Osteocyte (in vitro differentiated cells): ENCODE measurements at places on chromosomes 3 and 15. TPM values are rescaled to one million over a fixed set of nuclear protein-coding genes. Genes with fewer than 3 reads are reported as not detected.

DNA sequence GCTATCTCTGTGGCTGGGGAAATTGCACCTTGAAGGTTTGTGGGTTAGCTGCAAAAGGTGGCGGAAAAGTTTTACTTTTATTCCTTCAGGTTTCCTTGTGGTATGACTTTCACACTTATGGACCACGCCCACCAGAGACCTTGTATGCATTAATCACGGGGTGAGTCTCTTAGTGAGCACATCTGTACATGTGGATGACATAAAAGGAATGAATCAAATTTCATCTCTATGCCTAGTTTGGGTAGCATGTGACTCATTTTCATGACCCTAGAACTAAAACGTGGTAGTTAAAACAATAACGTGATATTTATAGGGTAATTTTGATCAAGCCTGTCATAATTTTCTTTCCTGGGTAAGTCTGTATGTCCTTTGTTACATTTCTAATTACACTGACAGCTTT, 141.7 kb downstream of the PDCD6IP start:
- no peak for DNase-seq
- no peak overlapping the region for H3K4me3 ChIP-seq
- H3K4me1 ChIP-seq: peaks cover 10% of the 10 kb centered on the region
- H3K27ac ChIP-seq: no peak overlapping the region

DNA sequence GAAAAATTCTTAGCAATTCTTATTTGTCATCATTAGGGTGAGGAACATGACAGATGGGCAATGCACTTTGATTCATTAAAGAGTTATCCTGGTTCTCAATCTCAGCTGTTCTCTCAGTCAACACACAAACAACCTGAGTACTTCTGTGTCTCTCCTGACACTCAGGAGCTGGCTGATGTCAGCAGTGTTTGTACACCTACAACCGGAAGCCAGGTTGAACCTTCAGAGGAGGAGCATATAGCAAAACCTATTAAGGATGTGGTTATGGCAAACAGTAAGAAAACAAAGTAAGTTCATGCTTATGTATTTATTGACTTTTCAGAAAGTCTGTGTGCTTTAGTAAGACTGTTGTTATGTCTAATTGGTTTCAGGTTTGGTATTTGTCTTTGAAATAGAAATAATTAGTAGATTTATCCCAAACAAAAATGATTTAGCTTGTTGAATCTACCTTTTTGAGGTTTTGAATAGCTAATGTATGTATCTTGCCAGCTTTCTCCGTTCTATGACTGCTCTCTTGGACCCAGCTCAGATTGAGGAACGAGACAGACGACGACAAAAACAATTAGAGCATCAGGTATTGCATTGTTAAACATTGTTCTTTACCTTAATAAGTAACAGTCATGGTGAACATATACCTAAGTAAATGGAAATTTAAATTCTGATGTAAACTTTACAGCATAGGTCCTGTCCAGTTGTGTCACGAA, 36.6 kb downstream of the CCDC66 start:
- DNase-seq: no peak
- H3K36me3 ChIP-seq: peaks cover 23% of the 10 kb centered on the region
- H3K27me3 ChIP-seq: no peaks in the 10 kb centered on the region
- H3K27ac ChIP-seq: no peak overlapping the region

DNA sequence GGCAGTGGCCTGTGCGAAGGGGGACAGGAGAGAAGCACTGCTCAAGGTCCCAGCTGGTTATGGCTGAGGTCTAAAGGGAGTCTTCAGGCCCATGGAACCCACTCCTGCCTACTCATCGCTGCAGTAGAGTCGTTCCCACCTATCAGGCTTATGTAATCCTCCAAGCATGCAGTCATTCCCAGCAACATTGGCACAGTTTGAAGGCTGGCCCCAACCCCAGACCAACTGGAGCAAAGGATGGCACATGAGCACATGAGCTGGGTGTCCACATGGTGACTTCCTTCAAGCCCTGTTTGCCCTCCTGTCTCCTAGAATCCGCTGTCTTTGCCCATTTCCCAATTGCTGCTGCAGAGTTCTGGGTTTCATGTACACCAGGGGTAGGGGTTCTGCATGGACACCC, 60.5 kb upstream of the FGD5 start:
- H3K27me3 ChIP-seq: peaks cover 3% of the 10 kb centered on the region
- H3K36me3 ChIP-seq: no peaks in the 10 kb centered on the region
- H3K4me1 ChIP-seq: no peaks in the 10 kb centered on the region
- no peak overlapping the region for H3K4me3 ChIP-seq
- DNase-seq: no peak
- H3K27ac ChIP-seq: no peak overlapping the region

- H3K4me3 ChIP-seq: no peak overlapping the region
- H3K4me1 ChIP-seq: peaks cover under 1% of the 10 kb centered on the region
- H3K27ac ChIP-seq: no peak overlapping the region
- peaks cover 2% of the 10 kb centered on the region for H3K27me3 ChIP-seq
Observed at GRCh38 chr3:143286392-143287010, 166.9 kb downstream of the CHST2 start.

COLQ gene
- 2.6 and 3.1 TPM in 2 replicates for total RNA-seq

CHL1 gene
- total RNA-seq: not detected in 2 replicates

SLC12A1 gene
- total RNA-seq: not detected in 2 replicates

TF gene
- total RNA-seq: 1.9 and 2.0 TPM in 2 replicates

ISLR2 gene
- total RNA-seq: 6.1 TPM in 2 replicates

ACAN gene
- total RNA-seq: 11.6 and 13.2 TPM in 2 replicates

ST8SIA2 gene
- 2.1 and 3.5 TPM in 2 replicates for total RNA-seq

RARRES1 gene
- total RNA-seq: 2.4 and 2.8 TPM in 2 replicates

EIF4E3 gene
- 7.7 TPM in 2 replicates for total RNA-seq
